ENCODE measurements at places on chromosomes 16 and 17. TPM values are rescaled to one million over a fixed set of nuclear protein-coding genes. Genes with fewer than 3 reads are reported as not detected.

- DNase-seq, result no peak
These were observed 22.1 kb upstream of the STH start for GRCh38 chr17:45976755-45977505.

Gene MPP3
- total RNA-seq, result 4.9 TPM

Gene ARSG
- 5.1 TPM for total RNA-seq

Gene TCF25
- total RNA-seq, result 170 TPM

Gene DCAF7
- total RNA-seq, result 27.9 TPM

GRCh38 chr17:10773391-10773790 is 30.5 kb downstream of the TMEM238L start:
- no peak for DNase-seq

DNA sequence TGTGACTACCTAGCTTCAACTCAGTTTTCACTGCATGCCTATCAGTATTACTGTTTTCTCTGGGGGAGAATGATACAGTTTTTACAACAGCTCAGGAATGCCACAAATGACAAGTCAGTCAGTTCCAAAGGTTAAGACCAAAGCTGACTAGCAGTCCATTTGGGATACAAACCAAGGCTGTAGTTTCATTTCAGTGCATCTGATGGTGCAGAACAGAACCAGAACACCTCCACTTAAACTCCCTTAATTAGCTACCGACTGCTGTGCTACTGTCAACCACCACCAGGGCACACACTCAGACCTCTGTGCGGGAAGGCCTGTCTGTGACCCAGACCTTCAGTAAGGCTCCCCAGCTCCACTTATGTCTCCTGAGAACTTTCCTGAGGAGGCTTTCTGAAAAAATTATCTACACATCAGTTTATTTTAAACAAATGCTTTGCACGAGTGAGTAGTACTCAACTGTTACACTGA is 20.4 kb downstream of the NFE2L1 start:
- peak; percentile 57 for DNase-seq

Gene ST6GALNAC2
- total RNA-seq, result 0.51 TPM

- peak; percentile 90 for DNase-seq
These were observed 14.1 kb downstream of the C17orf67 start for GRCh38 chr17:56819431-56820145.

- no peak for DNase-seq
These were observed 229.3 kb downstream of the SOX9 start for GRCh38 chr17:72350073-72350472.

GRCh38 chr17:2975469-2975958 is 87.9 kb downstream of the OR1D5 start:
- DNase-seq, result peak; percentile 55

- DNase-seq, result peak; percentile 12
These were observed 54.1 kb downstream of the XYLT1 start for GRCh38 chr16:17416461-17417311.

Gene PLSCR3
- total RNA-seq, result 34.1 TPM

DNA sequence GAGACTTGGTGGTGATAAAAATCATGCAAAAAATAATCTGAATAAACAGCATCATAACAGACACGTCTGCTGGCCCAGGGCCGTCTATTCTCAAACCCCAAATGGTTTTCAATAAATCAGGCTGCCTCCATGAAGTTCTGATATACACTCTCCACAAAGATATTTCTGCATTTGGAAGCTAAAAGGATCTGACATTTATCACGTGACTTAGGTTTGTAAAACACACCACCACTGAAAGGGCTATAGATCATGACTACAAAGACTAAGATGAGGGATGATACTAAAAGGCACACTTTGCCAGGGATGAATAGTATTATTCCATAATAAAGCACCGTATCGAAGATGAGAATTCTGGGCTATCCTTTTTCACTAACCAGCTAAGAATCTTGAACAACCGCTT is 67.6 kb upstream of the ADAMTS18 start:
- no peak for DNase-seq

DNA sequence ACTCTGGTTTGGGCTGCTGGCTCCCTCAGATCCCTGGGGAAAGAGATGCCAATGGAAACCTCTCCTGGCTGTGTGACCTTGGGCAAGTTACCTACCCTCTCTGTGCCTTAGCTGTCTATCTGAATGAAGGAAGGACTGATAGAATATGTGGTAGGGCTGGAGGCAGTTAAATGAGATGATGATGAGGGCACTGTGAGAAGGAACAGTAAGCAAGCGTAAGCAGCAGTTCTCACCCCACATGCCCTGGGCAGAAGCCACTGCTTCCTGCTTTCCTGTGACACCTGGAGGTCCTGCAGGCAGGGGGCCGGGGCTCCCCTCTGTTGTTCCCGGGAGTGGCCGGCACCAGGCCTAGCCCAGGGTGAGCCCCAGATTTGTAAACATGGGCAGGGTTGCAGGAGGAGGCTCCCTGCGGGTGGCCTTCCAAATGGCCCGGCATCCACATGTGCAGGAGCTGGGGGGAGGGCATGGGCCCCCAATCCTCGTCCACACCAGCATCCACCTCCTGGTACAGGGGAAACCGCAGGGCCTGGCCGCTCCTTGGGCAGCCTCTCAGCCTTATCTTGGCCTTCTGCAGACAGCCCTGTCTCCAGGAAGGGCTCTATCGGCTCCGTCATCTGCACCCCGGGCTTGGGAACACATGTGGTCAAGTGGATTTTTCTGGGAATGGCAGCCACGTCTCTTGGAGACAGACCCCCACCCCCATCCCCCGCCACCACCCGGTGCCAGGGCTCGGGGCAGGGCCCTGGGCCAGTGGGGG is 235.6 kb upstream of the GSE1 start:
- DNase-seq, result no peak

DNA sequence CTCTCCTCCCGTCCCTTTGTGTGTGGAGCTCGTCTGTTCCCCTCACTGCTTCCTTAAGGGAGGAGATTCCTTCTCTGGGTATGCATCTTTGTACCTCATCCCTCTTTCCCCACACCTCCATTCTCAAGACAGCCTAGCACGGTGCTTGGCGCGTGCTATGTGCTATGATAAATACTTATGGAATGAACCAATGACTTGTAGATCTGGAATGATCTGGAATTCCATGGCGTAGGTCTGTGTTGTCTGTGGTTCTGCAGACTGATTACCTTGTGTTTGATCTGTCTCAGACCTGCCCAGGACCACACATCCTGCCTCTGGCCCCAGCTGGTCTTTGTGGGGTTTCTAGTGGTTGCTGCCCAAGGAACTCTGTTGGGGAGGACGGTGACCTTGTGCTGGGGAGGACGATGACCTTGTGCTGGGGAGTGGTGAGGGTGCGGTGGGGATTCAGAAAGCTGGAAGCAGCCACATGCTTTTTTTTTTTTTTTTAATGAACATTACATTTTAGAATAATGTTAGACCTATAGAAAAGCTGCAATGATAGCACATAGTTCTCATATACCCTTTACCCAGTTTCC is 33.5 kb upstream of the ETV4 start:
- peak; percentile 50 for DNase-seq

DNA sequence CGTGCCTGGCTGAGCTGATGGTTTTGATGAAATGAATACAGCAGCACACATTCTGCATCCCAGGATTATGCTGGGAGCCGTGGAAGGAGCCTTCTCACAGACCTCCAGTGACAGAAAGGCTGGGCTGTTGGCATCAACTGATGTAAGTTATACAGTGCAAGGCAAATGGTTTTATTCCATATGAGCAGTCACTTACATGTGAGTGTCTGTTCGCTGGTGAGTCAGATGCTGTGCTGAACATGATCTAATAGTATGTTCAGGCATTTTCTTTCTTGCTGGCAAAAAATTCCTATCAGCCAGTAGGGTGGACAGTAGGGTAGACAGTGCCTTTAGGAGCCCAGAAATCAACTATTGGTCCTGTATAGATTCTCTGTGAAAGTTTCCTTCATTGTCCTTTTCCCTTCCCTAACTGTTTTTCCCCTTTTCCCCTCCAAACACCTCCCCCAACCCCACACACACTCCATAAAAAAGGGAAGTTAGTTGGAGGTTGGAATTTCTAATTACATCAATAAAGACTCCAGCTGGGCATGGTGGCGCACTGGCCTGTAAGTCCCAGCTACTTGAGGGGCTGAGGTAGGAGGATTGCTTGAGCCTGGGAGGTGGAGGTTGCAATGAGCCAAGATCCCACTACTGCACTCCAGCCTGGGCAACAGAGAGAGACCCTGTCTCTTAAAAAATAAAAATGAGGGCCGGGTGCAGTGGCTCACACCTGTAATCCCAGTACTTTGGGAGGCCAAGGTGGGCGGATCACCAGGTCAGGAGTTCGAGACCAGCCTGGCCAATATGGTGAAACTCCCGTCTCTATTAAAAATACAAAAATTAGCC is 36.2 kb downstream of the LDHD start:
- DNase-seq, result peak; percentile 13

DNA sequence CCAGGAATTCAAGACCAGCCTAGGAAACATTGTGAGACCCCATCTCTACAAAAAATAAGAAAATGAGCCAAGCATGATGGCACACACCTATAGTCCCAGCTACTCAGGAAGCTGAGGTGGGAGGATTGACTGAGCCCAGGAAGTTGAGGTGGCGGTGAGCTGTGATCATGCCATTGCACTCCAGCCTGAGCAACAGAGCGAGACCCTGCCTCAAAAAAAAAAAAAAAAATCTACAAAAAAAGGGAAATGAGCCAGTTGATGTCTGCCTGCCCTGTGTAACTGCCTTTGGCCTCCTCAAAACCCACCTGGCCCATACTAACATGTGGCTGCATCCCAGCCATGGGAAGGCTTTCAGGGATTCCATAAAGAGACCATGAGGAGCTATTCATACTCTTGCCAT is 4.5 kb downstream of the RANBP10 start:
- no peak for DNase-seq

- DNase-seq, result no peak
These were observed 72.6 kb downstream of the BANP start for GRCh38 chr16:88023786-88024185.

- DNase-seq, result no peak
These were observed 24.0 kb downstream of the CMC2 start for GRCh38 chr16:80982646-80983045.

GRCh38 chr17:65601881-65602280 is 40.4 kb upstream of the AXIN2 start:
- no peak for DNase-seq

Gene ADAP2
- 0.47 TPM for total RNA-seq

GRCh38 chr17:56774650-56775049 is 59.1 kb downstream of the C17orf67 start:
- DNase-seq, result no peak

GRCh38 chr17:511833-512251 is 159.2 kb upstream of the RPH3AL start:
- DNase-seq, result peak; percentile 34

Gene TRPV2
- 40.0 TPM for total RNA-seq

Gene GLG1
- 225 TPM for total RNA-seq

Gene KREMEN2
- not detected for total RNA-seq

Gene TMEM92
- 0.17 TPM for total RNA-seq

GRCh38 chr17:38656959-38657823 is 17.6 kb downstream of the EPOP start:
- DNase-seq, result peak; percentile 45

GRCh38 chr17:81884520-81884919 is 6.9 kb downstream of the ALYREF start:
- DNase-seq, result no peak

DNA sequence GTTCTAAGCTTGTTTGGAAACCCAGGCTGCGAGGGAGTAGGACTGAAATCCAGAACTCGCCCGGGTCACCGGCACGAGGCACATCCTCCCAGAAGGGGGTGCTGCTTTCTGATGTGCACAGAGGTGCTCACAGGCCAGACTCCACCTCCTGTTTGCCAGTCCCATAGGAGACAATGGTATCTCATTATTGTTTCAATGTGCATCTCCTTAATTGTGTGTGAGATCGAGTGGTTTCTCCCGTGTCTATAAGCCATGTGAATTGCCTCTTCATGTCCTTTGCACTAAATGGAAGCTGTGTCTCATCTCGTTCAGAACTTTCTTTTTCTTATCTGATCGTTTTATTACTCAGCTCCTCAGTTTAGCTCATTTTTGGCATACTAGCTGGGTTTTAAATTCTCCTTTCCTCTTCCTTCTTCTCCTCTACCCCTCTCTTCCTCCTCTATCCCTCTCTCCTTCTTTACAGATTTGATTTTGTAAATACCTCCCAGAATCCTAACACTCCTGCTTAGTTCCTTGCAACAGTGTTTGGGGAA is 32.1 kb upstream of the PRKCB start:
- DNase-seq, result peak; percentile 45

Gene HOXB2
- total RNA-seq, result 5.2 TPM

- no peak for DNase-seq
These were observed 10.9 kb downstream of the HDAC5 start for GRCh38 chr17:44112284-44113280.

Gene PRSS36
- total RNA-seq, result 0.51 TPM

GRCh38 chr17:15957206-15957605 is 12.3 kb downstream of the ADORA2B start:
- DNase-seq, result peak; percentile 41

DNA sequence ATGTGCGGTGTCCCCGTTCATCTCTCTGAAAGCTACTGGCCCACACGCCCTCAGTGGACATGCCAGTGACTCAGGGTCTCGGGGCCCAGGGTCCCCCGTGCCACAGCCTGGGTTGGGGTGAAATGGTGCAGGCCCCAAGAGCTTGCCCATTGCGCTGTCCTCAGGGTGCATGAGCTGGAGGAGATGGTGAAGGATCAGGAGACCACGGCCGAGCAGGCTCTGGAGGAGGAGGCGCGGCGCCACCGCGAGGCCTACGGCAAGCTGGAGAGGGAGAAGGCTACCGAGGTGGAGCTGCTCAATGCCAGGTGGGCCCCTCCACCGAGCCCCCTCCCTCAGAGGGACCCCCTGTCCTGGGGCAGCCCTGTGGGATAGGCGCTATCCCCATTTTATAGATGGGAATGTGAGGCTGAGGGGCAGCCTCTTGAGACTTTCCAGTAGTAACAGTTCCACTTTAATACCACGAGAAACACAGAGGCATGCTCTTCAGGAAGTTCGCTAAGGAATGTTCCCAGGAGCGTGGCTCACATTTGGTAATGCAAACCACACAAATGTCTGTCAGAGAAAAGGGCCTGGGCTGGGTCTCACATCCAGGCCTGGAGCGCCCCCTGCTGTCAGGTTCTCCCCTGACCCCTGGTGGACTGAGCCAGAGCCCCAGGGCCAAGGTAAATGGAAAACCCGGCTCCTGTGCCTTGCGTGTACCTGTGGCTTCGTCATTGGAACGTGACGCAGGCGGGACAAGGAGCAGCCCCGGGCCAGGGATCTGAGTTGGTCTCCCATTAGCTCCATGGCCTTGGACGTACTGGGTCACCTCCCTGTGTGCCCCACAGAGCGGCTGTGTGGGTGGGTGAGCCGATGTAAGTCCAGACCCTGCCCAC is 133.7 kb downstream of the RAB11FIP4 start:
- peak; percentile 89 for DNase-seq

- DNase-seq, result no peak
These were observed 170.2 kb downstream of the CEP112 start for GRCh38 chr17:66021757-66022156.

DNA sequence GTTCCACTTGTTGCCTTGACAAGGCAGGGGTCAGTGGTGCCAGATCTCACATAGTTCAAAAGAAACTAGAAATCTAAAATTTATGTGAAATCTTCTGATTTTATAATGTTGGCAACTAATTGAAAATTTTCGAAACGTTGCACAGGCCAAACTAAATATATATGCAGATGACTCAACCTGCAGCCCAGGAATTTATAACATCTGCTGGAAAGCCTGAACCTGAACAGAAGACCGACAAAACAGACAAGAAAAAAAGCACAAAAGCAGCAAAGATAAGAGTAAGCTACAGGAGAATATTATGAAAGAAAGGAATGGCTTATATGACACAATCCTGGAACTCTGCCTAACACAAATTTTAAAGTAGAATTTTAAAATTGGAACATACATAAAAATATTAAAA is 207.6 kb downstream of the CEP112 start:
- no peak for DNase-seq

Gene ASPSCR1
- 20.1 TPM for total RNA-seq
